ENCODE measurements at places on chromosomes 12 and 14. TPM values are rescaled to one million over a fixed set of nuclear protein-coding genes. Genes with fewer than 3 reads are reported as not detected.
A peak's percentile ranks its signal among the peaks of the same experiment; 100 is the strongest.

Gene LPAR5
- total RNA-seq = 0.22 TPM

Gene OR4N2
- not detected for total RNA-seq

Gene ZDHHC22
- 11.3 TPM for total RNA-seq

Gene CCDC196
- total RNA-seq = not detected

DNA sequence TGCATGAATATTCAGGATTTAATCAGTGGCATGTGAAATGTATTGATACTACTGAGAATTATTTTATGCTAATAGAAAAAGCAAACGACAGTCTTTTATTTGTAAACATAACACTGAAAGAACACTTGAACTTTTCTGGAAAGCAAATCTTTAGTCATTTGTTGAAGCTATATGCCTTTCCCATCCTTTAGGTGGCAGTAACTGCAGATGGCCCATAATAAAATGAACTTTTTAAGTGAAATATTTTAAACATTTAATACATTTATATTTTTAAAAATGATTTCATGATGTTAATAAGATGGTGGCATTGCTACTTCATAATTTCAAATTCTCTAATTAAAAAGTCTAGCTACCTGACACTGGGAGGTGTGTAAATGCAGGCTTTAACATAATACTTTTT lies 13.9 kb upstream of the KRR1 start:
- no peak for DNase-seq

DNA sequence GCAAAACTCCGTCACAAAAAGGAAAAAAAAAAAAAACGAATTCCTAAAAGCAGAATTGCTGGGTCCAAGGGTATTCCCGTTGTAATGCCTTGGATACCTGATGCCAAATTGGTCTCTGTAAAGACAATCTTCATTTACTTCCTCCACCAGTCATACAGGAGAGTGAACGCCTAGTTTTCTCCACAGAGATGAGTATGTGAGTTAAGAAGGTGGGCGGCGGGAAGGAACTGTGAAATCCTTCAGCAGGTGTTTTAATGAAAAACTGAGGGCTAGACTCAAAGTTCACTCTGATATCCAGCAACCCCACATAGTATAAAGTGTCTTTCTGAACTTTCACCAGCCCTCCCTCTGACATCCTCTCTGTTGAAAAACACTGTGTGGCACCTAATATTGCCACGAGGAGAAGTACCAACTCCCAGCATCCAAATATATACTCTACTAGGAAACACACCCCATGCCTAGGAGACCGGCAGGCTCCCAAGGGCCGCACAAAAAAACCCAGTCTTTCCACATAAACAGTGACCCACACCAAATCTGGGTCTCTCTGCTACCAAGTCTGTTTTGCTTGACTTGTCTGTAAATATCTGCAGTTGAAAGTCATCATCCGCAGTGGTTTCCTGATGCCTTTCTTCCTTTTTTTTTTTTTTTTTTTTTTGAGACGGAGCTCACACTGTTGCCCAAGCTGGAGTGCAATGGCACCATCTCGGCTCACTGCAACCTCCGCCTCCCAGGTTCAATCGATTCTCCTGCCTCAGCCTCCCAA lies 30.3 kb upstream of the FOXN3 start:
- DNase-seq = no peak

Gene EPYC
- total RNA-seq = not detected

DNA sequence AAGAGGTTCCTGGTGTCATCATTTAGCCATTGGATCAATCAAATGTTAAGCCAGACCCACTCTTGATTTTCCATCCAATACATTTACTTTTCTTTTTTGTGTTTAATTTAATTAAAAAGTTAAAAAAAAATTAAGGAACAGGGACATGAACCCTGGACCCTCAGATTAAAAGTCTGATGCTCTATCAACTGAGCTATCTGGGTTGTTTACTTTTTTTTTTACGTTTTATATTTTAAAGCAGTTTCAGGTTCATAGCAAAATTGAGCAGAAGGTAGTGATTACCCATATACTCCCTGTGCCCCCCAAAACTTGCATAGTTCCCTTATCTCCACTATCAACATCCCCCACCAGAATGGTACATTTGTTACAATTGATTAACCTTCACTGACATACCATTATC lies 3.0 kb upstream of the ACOT4 start:
- no peak for DNase-seq

DNA sequence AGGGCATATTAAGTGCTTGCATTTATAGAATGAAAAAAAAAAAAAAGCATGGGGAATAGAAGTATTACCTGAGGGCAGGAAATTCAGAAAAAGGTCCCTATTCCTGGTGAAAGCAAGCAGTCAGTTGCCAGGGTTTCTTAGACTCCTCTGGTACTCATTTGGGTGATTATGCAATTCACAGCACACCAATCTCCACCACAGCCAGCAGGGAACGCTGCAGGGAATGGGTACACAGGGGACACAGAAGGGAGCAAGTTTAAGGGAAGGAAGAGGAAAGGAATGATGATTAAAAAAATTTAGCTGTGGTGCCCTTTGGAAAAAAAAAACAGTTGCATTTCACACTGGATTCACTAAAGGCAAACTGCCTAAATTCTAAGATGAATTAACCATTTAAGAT lies 14.2 kb downstream of the BLTP3B start:
- peak; percentile 69 for DNase-seq

- no peak for DNase-seq
Observed at GRCh38 chr12:49937639-49938300, 12.8 kb upstream of the AQP2 start.

DNA sequence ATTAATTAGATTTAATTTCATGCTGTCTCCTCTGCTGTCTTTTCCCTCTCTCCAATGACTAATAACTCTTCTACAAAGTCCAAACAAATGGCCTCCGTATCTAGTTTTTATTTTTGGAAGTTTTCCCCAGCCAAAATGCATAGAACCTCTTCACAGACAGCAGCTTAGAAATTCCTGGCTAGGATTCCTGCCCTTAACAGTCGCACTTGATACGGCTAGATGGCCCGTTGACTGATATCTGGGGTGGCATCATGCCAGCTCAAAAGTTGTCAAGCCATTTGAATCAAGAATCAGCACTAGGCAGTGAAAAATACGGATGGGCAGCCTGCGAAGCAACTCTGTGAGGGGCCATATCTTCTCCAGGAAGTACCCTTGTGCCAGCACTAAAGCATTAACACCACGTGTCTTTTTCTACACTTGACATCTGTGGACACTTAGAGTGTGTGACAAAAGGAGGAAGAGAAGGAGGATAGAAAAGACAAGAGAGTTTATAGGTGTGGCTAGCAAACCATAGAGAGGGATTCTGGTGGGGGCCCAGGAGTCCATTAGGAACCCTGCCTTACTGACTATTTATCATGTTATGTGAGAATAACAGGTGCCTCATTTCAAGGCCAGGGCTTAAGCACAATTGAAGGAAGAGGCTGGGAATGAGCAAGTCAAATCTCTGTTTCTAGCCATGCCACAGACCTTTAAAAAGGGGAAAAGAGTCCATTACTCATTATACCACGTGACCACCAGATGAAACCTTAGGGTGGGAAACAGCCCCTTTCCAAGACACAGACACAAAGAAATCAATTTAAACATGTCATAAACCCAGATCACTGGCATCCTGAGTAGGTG lies 39.2 kb upstream of the KRR1 start:
- DNase-seq = no peak

DNA sequence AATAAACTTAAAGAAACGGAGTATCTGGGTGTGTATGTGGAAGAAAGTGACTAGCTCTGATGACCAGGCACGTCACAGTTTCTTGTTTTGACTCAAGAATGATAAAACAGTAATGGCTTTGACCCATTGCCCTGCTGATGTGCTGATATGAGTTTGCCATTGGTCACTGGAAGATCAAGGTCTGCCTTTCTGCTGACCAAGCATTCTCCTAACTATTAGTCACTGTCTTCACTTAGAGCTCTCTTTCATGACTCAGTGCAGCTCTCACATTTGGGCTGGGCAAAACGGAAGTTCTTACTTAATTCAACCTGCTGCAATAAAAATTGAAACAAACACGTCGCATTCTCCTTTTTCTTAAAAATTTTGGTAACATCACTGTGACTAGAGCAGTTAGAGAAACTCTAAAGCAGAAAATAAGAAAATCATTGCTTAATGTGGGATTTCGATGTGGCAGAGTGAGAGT lies 366.7 kb downstream of the BTG1 start:
- DNase-seq = no peak

All from H9 (cell line).